ENCODE measurements at places on chromosomes 2 and 18.
A peak's percentile ranks its signal among the peaks of the same experiment; 100 is the strongest.

- DNase-seq, result peak; percentile 4
Measured at GRCh38 chr18:73458186-73458964, 590.6 kb upstream of the NETO1 start.

GRCh38 chr2:131154071-131154531, 49.0 kb downstream of the PLEKHB2 start:
- peak; percentile 70 for DNase-seq

- DNase-seq, result no peak
Measured at GRCh38 chr18:48676346-48676745, 137.5 kb downstream of the CTIF start.

- peak; percentile 86 for DNase-seq
Measured at GRCh38 chr2:222756951-222757650, 85.6 kb downstream of the MOGAT1 start.
